ENCODE measurements at places on chromosomes 16 and 17.
A peak's percentile ranks its signal among the peaks of the same experiment; 100 is the strongest.

DNA sequence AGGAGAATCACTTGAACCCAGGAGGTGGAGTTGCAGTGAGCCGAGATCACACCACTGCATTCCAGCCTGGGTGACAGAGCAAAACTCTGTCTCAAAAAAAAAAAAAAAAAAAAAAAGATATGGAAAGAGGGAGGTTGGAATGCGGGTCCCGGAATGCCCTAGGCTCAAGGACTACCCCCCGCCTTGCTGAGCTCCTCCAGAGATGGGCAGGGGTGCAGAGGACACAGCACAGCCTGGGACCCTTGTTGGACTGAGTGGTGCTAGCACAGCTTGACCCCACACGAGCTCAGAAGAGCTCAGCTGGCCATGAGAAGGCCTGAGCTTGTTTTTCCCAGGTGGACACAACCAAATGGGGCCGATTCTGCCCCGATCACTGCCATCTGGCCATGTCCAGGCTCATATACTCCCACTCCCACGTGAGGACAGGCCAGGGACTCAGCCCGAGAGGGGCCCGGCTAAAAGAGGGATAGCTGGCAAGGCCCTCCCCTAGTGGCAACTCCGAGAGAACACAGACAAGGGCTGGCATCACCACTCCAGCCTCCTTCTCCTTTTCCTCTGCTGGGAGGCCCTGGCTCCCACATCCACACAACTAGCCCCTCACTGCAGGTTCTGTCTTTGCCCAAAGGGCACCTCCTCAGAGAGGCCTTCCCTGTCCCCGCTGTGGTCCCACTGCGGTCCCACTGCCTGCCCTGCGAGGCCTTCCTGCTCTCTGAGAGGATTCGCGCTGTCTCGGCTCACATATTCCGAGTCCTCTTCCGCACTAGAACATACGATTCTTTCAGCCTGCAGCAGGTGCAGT is 11.0 kb downstream of the SGCA start:
- no peak for DNase-seq

DNA sequence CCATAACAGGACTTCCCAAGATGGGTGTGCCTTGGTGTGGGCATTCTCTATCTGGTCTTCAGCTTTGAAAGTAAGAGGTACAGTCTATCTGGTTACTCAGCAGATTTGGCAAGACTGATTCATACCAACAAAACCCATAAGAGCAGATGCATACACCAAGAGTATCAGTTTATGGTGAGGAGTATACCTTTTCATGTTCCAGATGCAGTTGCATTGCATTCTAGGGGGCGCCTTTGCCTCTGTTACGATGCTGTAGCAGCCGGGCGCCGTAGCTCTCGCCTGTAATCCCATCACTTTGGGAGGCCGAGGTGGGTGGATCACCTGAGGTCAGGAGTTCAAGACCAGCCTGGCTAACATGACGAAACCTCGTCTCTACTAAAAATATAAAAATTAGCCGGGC is 31.1 kb upstream of the CARMIL2 start:
- no peak for DNase-seq

DNA sequence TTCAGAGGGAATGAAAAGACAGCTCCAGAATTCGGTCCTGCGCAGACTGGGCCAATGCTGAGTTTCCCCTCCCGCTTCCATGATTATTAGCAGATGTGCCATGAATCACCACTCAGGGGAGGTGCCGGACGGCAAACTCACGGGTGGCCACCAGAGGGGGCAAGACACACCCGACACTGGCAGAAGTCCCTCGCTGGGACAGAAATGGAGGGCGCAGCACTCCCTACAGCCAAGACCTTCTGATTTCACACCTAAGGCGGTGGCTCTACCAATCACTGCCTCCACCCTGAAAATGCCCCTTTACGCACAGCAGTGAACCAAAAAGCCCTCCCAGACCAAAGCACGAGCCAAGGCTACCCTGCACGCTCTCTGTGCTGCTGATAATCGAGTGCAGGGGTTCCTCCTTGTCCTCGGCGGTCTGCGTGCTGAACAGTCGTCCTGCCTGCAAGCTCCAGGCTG is 26.8 kb downstream of the TRAP1 start:
- DNase-seq: peak; percentile 86

- no peak for DNase-seq
These were observed 3.3 kb downstream of the GALNS start for GRCh38 chr16:88853325-88853941.

- no peak for DNase-seq
These were observed 2.1 kb upstream of the ESRP2 start for GRCh38 chr16:68238029-68238345.

DNA sequence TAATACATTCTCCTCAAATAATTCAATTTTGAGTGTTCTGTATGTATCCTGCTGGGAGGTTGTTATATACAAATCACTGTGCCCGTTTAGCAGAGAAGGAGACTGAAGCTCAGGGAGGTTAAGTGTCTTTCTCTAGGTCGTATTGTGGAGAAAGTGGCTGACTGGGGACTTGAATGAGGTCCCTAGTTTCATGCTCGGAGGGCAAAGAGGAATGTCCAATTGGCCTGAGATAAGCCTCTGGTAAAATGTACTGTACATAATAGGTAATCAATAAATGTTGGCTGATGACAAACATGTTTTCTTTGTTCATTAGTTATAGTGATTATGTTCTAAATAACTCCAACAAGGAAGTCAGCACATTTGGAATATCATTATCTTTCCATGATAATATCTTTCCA is 442.6 kb downstream of the UTP18 start:
- no peak for DNase-seq

- DNase-seq: no peak
These were observed 18.0 kb downstream of the MPRIP start for GRCh38 chr17:17060001-17060922.

DNA sequence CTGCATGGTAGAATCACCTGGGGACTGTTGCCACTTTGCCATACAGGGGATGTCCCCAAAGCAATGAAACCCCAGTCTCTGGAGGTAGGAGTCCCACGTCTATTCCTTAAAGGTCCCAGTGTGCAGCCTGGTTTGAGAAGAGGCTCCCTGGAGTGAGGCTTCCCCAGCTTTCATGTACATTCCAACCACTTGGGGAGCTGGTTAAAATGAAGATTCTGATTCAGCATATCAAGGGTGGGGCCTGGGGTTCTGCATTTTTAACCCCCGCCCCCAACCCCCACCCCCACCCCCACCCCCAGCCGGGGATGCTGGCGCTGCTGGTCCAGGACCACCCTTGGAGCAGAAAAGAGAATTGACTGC is 241.2 kb downstream of the FOXL1 start:
- DNase-seq: no peak

DNA sequence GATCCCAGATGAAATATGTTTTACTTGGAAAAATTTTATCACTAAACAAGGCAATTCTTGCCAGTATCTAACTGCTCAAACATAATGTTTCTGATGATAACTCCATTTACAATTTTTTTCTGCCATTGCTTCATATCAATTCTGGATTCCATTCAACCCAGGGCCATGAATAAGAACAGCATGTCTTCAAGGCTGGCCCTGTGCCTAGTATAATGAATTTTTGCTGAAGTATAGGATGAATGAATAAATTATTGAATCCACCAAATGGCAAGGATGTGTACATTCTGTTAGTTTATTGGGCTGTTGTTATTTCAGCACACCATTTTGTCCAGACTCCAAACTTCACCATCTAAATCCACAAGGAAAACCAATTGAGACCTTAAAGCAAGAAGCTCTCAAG is 414.7 kb downstream of the HS3ST3B1 start:
- no peak for DNase-seq

- DNase-seq: no peak
These were observed 7.1 kb downstream of the COPZ2 start for GRCh38 chr17:48030531-48030930.

GRCh38 chr17:8226536-8227237 is 16.3 kb upstream of the AURKB start:
- peak; percentile 53 for DNase-seq

- DNase-seq: no peak
These were observed 4.8 kb downstream of the ATP1B2 start for GRCh38 chr17:7655541-7655840.

DNA sequence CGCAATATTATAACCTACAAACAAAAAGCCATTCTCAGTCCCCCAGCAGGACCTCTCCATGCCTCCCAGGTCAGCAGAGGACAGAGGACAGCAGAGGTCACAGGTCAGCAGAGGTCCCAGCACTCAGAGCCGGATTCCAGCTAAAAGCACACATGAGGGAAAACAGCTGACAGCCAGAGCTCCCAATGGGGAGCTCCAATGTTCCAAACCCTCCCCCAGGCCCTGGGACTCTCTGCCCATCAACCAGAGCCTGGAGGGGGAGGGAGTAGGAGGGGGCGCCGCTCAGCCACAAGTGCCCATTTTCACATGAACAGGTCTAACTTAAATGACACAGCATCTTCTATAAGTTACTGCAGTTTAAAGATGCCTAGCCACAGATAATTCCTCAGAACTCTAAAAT is 77.5 kb downstream of the ANKRD11 start:
- DNase-seq: no peak

- DNase-seq: peak; percentile 44
These were observed 31.3 kb downstream of the ZCCHC14 start for GRCh38 chr16:87461466-87461991.

DNA sequence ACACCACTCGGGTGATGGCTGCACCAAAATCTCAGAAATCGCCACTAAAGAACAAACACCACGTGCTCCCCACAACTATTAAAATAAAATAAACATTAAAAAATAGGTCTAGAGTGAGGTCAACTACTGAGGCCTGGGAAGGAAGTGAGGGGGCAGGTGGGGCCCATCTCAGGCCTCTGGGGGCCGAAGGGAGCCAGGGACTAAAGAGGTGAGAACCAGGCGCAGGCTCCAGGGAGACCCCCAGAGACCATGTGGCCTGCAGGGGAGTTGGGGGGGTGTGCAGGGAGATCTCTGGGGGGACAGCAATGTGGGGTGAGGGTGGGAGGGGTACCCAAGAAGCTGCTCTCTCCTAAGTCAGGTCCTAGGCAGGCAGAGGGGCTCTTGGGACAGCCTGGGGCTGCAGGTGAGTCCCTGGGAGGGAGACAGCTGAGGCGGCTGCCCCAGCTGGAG is 111.3 kb upstream of the SMURF2 start:
- DNase-seq: no peak

DNA sequence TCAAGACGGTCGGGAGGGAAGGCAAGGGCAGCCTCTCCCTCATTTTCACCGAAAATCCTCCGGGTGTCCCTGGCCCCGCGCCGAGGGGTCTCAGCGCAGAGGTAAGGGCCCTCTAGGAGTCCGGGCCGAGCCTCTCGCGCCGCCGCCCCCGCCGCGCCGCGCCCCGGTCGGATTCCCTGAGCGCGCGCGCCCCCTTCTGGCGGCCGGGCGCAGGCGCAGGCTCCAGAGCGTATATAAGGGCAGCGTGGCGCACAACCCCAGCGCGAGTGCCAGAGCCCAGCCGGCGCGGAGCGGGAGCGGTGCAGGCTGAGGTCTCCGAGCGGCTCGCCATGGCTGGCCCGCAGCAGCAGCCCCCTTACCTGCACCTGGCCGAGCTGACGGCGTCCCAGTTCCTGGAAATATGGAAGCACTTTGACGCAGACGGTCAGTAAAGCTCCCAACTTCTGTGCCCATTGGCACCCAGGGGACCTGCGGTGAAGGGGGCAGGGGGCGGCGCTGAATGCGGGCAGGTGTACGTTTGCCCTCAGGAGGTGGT is at the start of gene CALB2:
Gene CALB2 (plus strand): TSS at position 260 of the 535 bp plus-strand sequence. CDS start 70 bp downstream, at position 330.
- peak; percentile 28 for DNase-seq

DNA sequence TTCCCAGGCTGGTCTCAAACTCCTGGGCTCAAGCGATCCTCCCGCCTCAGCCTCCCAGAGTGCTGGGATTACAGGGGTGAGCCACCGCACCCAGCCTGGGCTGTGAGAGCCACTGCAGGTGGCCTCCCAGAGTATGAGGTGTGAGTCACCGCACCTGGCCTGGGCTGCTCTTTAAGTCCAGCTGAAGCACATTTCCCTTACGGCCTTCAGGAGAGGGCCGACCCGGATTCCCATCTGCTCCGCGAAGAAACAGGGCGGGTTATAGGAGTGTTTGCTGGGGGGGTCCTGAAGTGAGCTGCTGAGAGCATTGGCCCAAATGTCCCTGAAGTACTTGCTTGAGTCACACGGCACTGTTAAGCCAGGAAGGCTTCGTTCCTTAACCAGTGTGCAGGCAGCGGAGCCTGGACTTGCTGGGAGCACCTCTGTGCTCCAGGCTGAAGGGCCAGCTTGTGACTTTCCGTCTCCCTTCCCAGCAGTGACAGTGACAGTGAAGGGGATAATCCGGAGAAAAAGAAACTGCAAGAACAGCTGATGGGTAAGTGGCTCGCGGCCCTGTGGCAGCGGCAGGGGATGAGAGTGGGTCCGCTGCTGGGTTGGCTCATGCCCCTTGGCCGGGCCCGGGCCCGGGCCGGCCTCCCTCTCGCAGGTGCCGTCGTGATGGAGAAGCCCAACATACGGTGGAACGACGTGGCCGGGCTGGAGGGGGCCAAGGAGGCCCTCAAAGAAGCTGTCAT is 7.2 kb downstream of the VPS4A start:
- DNase-seq: no peak

DNA sequence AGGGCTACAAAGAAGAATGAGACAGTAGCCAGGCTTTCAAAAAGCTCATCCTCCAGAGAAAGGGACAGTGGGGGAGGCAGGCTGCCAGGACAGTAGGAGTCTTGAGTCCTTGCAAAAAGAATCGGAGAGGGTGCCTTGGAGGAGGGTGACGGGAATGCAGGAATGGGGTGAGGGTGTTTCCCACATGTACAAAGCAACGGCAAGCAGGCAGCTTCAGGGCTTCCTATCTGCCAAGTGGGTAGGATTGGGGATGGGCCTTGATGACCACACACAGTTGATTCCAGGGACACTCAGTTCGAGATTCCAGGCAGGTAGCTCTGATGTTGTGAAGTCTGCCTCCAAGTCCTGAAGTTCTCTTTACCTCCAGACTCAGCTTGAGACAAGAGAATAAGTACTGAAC is 54.4 kb downstream of the C17orf67 start:
- no peak for DNase-seq

GRCh38 chr17:60641810-60642220 is 35.8 kb upstream of the BCAS3 start:
- DNase-seq: peak; percentile 31

DNA sequence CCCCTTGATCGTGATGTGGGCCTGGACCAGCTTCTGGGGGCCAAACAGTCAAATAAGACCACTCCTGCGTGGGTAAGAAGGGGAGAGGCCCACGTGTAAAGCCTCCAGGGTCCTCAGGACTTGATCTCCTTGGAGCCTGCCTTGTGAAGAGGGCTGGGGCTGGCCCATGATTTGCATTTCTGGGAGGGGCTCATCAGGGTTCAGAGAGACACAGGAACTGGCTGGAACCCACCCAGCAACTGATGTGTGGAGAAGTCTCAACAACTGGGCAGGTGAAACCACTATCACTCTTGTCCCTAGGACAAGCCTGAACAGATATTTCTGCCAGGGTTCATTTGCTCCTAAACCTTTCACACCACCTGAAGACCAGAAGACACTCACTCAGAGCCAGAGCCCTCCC is 214.7 kb downstream of the ZNF423 start:
- no peak for DNase-seq

DNA sequence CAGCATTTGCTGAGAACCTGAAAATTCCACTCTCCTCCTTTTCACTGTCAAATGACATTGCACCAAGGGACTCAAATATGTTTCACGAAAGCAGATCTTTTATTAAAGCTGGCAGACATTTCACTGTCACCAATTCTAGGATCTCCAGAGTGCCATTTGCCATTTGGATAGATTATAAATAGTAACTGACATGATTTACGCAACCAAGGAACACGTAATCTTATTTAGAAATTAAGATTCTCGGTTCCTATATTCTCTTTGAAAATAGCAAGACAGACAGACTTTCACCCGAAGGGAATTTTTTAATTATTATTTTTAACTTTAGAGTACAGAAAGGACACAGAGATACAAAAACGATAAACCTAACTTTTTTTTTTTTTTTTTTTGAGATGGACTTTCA is 49.6 kb downstream of the ANKFY1 start:
- DNase-seq: no peak

- no peak for DNase-seq
These were observed 51.0 kb upstream of the FASN start for GRCh38 chr17:82148997-82149396.

GRCh38 chr16:29745121-29745852 is 503 bp downstream of the C16orf54 start:
- no peak for DNase-seq
